ENCODE measurements at places on chromosomes 2 and 18.
A peak's percentile ranks its signal among the peaks of the same experiment; 100 is the strongest.

- H3K4me1 ChIP-seq: peaks cover 17% of the 10 kb centered on the region
- H3K27ac ChIP-seq: no peak overlapping the region
- H3K4me3 ChIP-seq: no peak overlapping the region
These were observed 68.2 kb upstream of the NOSTRIN start for GRCh38 chr2:168734199-168734760.

DNA sequence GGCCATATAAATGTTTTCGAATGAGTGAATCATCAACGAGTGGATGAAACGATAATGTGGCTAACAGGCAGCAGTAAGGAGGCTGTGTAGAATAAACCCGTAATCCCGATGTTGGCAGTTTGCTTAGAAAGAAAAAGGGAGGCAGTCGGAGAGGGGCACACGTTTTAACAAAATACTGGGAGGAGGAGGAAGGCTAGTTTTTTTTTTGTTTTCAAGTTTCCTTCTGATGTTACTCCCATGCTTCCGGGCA lies 476 bp upstream of the MSH2 start:
- H3K27me3 ChIP-seq: no peaks in the 10 kb centered on the region
- peak overlapping the region; percentile 77 for H3K27ac ChIP-seq
- DNase-seq: no peak
- H3K4me1 ChIP-seq: peaks cover 24% of the 10 kb centered on the region
- peak overlapping the region; percentile 96 for H3K4me3 ChIP-seq

DNA sequence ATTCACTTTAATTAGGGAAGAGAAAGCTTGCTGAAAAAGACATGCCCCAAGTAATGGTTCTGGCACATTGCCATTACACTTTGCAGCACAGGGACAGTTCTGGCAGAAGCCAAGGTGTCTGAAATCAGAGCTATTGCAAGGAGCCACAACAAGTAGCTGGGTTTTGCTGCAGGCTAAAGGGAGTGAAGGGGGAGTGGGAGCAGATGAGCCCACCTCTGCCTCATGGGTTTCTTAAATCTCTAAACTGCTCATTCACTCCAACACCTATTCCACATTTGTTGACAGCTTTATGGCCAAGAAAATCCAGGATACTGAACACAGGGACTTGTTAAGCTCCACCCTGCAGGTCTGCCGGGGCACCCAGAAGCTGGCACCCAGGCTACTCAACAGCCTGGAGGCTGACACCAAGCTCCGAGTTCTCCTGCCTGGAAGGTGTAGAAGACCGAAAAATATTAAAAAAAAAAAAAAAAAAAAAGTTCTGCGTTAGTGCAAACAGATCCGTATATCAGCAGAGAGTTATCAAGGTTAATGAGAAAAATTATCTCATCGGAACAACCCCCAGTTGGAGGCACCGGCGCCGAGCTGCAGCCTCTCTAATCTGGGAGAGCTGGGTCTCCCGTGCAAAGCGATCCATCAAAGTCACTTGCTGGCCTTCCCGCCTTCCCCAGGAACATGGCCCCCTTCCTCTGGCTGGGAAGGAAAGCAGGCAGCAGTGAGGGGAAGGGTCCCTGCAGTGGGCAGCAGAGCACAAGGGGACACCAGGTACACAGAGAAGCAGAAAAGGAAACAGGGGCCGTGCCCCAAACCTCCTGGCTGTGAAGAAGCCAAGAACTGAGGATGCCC lies 123.7 kb downstream of the HNMT start:
- H3K4me3 ChIP-seq: no peak overlapping the region
- H3K36me3 ChIP-seq: no peaks in the 10 kb centered on the region
- H3K4me1 ChIP-seq: no peaks in the 10 kb centered on the region
- no peak overlapping the region for H3K27ac ChIP-seq

- DNase-seq: no peak
- H3K4me1 ChIP-seq: no peaks in the 10 kb centered on the region
- H3K36me3 ChIP-seq: no peaks in the 10 kb centered on the region
- no peak overlapping the region for H3K27ac ChIP-seq
These were observed 115.6 kb upstream of the GPC1 start for GRCh38 chr2:240319855-240320203.

GRCh38 chr18:35028536-35028935 lies 12.7 kb upstream of the MAPRE2 start:
- H3K4me3 ChIP-seq: no peak overlapping the region
- H3K4me1 ChIP-seq: peaks cover 36% of the 10 kb centered on the region
- no peaks in the 10 kb centered on the region for H3K27me3 ChIP-seq
- H3K36me3 ChIP-seq: peaks cover 2% of the 10 kb centered on the region

DNA sequence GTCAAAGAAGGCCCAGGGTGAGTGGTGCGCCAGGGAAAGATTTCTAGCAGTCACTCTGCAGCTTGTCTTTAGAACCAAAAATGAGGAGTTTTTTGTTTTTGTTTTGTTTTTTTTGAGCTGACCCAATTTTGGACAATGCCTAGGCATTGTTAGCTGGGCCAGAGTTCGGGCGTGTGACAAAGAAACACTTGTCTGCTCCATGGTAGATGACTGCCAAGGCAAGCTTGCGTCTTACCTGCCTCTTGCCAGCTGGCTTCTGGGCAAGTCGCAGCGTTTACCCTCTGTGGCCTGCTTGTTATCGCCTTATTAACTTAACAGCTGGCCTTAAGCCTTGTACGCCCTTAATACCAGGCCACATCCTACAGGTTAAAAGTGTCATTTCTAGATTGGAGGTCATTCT lies 114.3 kb downstream of the GALNT1 start:
- no peaks in the 10 kb centered on the region for H3K27me3 ChIP-seq
- no peaks in the 10 kb centered on the region for H3K4me1 ChIP-seq
- no peak overlapping the region for H3K27ac ChIP-seq
- H3K36me3 ChIP-seq: peaks cover 4% of the 10 kb centered on the region

DNA sequence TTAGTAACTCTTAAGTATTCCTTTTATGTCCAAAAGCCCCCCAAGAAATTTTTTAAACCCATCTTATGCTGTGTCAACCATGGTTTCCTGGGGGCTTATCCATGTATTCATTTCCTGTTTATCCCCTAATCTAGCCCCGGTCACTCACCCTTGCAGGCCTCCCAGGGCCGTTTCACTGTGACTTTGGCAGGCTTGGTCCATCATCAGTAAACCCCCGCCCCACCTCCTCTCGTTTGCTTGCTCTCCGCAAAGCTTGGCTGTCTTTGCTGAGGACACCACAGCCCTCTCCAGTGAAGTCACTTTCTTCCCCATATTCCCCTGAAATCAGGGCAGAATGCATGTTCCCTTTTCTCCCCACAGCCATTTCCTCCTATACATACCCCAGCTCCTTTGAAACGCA lies 7.2 kb upstream of the TMEM177 start:
- no peak for DNase-seq
- H3K27me3 ChIP-seq: no peaks in the 10 kb centered on the region
- peaks cover 6% of the 10 kb centered on the region for H3K4me1 ChIP-seq
- H3K27ac ChIP-seq: no peak overlapping the region

GRCh38 chr18:76430636-76431035 lies 64.4 kb downstream of the ZNF516 start:
- H3K27ac ChIP-seq: no peak overlapping the region
- peaks cover 46% of the 10 kb centered on the region for H3K4me1 ChIP-seq
- H3K36me3 ChIP-seq: peaks cover 2% of the 10 kb centered on the region
- no peaks in the 10 kb centered on the region for H3K27me3 ChIP-seq
- H3K4me3 ChIP-seq: no peak overlapping the region

DNA sequence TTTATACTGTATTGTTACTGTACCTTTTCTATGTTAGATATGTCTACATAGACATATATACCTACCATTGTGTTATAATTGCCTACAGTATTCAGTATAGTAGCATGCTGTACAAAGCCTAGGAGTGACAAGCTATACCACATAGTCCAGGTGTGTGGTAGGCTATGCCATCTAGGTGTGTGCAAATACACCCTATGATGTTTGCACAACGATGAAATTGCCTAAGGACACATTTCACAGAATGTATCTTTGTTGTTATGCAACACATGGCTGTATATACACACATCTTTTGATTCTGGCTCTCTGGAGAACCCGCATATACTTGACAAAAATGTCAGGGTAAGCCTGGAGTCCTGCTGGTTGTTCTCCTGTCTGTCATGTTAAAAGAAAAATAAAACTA lies 85.1 kb downstream of the BCL2L11 start:
- H3K27me3 ChIP-seq: peaks cover 6% of the 10 kb centered on the region
- no peak overlapping the region for H3K27ac ChIP-seq
- H3K36me3 ChIP-seq: no peaks in the 10 kb centered on the region
- H3K4me1 ChIP-seq: peaks cover 2% of the 10 kb centered on the region
- H3K4me3 ChIP-seq: no peak overlapping the region

GRCh38 chr2:239898292-239898925 lies 126.7 kb downstream of the NDUFA10 start:
- no peak overlapping the region for H3K4me3 ChIP-seq
- peaks cover 15% of the 10 kb centered on the region for H3K4me1 ChIP-seq
- H3K27me3 ChIP-seq: peaks cover 36% of the 10 kb centered on the region
- H3K36me3 ChIP-seq: peaks cover 15% of the 10 kb centered on the region
- DNase-seq: no peak
- H3K27ac ChIP-seq: no peak overlapping the region

DNA sequence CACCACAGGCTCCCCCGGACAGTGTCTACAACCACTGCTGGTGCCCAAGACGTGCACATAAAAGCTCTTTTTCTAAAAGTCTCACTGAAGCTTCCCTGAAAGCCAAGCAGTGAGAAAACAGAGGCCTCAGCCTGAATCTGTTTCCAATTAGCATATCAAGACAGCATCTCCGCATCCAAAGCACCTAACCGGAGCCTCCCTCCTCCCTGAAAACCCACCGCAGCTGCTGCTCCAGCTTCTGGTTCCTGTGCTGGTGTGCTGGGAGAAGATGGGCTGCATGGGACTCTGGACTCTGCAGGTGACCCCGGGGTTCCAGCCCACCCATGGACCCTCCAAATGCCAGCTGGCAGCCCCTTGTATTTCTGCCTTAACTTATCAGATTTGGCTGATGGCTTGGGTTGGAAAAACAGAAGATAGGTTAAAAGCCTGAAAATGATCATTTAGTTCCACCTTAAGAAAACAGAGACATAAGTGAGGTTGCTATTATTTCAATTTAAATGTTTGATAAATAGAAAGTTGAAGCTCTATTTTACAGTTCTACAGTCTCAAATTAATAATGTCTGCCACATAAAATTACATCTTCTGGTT lies 103.3 kb downstream of the TMEM18 start:
- no peak overlapping the region for H3K27ac ChIP-seq
- DNase-seq: no peak
- H3K27me3 ChIP-seq: peaks cover 17% of the 10 kb centered on the region

- H3K27ac ChIP-seq: no peak overlapping the region
- no peak overlapping the region for H3K4me3 ChIP-seq
- H3K27me3 ChIP-seq: peaks cover 21% of the 10 kb centered on the region
- peaks cover 2% of the 10 kb centered on the region for H3K4me1 ChIP-seq
- peaks cover 2% of the 10 kb centered on the region for H3K36me3 ChIP-seq
- DNase-seq: no peak
These were observed 144.4 kb upstream of the TWIST2 start for GRCh38 chr2:238703436-238703835.

- no peaks in the 10 kb centered on the region for H3K36me3 ChIP-seq
- H3K27ac ChIP-seq: peak overlapping the region; percentile 67
- no peak for DNase-seq
These were observed 48.5 kb downstream of the MAP4K4 start for GRCh38 chr2:101745711-101746694.

DNA sequence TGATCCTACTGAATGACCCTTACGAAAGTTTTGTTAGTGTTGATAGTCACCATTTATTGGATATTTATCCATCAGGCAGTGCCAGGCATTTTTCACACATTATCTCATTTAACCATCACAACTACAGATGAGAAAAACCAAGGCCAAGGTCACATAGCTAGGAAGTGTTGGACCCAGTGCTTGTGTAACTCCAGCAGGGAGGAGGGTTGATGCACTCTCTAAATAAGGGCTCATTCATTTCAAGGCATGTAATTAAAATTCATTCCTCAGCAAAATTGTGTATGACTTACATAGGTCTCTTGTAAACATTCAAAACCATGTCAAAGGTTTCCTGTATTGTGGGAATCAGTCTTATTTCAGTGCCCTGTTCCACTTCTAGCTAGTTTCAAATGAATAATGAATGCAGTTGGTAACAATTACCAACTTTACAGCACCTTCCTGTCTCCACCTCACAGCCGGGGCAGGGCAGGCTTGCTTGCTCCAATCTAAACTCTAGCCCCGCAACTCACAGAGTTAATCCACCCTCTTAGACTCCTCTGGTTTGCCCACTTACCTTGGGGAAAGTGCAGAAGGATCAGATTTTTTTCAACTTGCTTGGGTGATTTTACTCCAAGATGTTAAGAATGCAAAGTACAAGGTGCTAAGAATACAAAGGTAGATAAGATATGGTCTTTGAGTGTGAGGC lies 5.8 kb upstream of the MAPRE3 start:
- H3K27ac ChIP-seq: no peak overlapping the region
- H3K27me3 ChIP-seq: peaks cover 55% of the 10 kb centered on the region
- no peak overlapping the region for H3K4me3 ChIP-seq
- no peak for DNase-seq

GRCh38 chr2:181143790-181144300 lies 163.4 kb downstream of the UBE2E3 start:
- peaks cover 2% of the 10 kb centered on the region for H3K36me3 ChIP-seq
- no peak for DNase-seq
- H3K27ac ChIP-seq: peak overlapping the region; percentile 84
- no peaks in the 10 kb centered on the region for H3K27me3 ChIP-seq
- peak overlapping the region; percentile 15 for H3K4me3 ChIP-seq
- peaks cover 31% of the 10 kb centered on the region for H3K4me1 ChIP-seq

- H3K4me3 ChIP-seq: no peak overlapping the region
- H3K4me1 ChIP-seq: no peaks in the 10 kb centered on the region
- H3K36me3 ChIP-seq: no peaks in the 10 kb centered on the region
- H3K27ac ChIP-seq: no peak overlapping the region
- no peaks in the 10 kb centered on the region for H3K27me3 ChIP-seq
These were observed 433.7 kb downstream of the BCL11A start for GRCh38 chr2:60119778-60120177.

DNA sequence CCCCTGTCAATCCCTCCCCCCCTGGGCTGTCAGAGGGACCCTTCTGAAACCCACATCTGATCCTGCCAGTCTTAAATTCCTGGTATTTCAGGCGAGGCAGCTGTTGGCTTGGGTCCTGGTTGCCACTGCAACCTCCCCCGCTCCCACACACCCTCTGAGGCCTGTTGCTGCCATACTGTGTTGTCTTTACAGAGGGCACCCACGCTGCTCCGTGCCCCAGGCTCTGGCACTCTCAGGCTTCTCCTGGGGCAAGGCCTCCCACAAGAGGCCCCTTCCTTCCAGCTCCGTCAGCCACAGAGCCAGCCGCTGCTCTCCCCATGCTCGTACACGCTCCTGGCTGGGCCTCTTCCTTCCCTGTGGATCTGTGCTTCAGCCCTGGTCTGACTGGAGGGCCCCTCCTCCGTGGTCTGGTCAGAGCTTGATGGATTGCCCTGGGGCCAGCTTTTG lies 8.6 kb downstream of the CABLES1 start:
- H3K27ac ChIP-seq: peak overlapping the region; percentile 47
- DNase-seq: no peak
- no peaks in the 10 kb centered on the region for H3K36me3 ChIP-seq
- H3K4me1 ChIP-seq: peaks cover 14% of the 10 kb centered on the region
- H3K4me3 ChIP-seq: no peak overlapping the region

GRCh38 chr2:120541553-120541932 lies 194.1 kb upstream of the GLI2 start:
- H3K27me3 ChIP-seq: peaks cover 28% of the 10 kb centered on the region
- H3K4me3 ChIP-seq: peak overlapping the region; percentile 44
- H3K4me1 ChIP-seq: no peaks in the 10 kb centered on the region
- no peak overlapping the region for H3K27ac ChIP-seq

Measured in T-helper 17 cell (primary cell).